ENCODE measurements at places on chromosomes 7 and 10.

- no peak for DNase-seq
Observed at GRCh38 chr7:20607216-20607615, 8.3 kb upstream of the ABCB5 start.

GRCh38 chr10:84204122-84204521, 9.8 kb downstream of the CDHR1 start:
- DNase-seq = no peak

- DNase-seq = no peak
Observed at GRCh38 chr7:37193087-37193774, 255.4 kb downstream of the ELMO1 start.

DNA sequence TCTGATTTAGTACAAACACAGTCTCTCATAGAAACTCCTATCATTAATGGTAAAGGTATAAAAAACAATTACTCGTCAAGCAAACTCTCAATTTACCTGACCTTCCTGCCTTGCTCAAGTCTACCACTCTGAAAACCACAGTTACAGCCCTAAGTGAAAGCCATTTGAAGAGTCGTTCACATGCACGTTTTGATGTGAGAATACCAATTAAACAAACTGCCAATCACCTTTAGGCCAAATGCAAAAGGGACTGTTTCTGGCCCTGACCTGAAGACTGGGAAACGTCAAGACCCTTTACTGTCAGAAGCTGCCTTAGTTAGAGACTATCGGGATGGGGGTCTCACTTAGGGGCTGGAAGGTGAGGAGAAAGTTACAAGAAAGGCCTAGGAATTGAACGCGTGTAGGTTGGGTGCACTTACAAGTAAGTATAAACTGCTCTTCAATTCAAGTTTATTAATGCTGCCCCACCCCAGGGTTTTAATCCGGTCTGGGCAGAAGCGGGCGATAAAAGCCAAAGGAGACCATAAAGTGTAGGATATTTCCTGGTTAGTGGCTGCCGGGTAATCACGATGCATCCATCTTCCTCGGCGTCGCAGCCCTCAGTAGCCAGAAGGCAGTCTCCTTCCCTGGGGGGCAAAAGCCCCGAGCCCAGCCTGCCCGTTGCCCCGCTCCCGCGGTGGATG, 935 bp downstream of the TM9SF3 start:
- peak; percentile 25 for DNase-seq

GRCh38 chr10:43076311-43076875, 476 bp upstream of the RET start:
- no peak for DNase-seq

DNA sequence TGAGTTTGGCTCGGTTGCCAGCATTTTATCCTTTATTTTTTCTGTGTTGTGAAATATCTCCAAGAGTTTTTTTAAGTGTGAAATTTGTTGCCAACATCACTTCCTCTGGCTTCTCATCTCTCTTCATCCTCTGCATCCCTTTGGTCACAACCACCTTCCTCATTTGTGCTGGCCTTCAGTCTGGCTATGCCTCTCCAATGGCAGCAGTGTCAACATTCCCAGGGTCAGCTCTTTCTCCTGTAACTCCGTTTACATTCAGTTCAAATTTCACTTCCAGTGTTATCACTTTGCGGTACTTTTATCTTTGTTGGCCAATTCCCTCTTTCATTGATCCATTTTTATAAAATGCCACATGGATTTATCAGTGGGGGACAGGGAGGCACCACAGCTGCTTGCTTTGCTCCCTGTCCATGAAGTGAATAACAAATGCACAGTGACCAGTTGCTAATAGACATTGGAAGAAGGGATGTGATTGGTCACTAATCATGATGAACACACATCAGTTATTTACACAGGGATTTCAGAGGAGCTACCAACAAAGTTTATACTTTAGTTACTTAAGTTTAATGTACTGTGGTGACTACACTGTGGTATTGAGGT, 311.4 kb upstream of the LRGUK start:
- DNase-seq = no peak

- DNase-seq = no peak
Observed at GRCh38 chr7:110842796-110843195, 248.1 kb upstream of the LRRN3 start.

- no peak for DNase-seq
Observed at GRCh38 chr10:61262486-61263261, 190.5 kb downstream of the TMEM26 start.

- no peak for DNase-seq
Observed at GRCh38 chr10:62233356-62234076, 35.1 kb downstream of the RTKN2 start.

DNA sequence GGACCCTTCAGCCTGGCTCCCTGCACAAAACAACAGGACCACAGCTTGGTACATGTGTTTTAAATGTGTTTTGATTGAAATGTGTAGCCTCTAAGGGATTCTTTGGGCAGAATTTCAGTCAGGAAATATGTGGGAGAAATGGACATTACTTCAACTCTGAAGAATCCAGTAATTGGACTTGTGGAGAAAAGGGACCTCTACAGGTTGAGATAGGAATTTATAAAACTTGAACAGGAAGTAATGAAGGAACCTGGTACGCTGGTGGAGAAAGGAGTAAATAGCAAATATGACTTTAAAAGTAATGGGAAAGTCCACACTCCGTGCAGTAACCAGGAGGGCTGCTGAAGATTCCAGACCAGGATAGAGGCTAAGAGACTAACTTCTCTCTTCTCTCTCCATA, 220.5 kb downstream of the LHFPL3 start:
- DNase-seq = no peak

GRCh38 chr7:21542891-21543527, at the start of gene DNAH11:
DNAH11 (plus strand) TSS chr7:21543039; CDS start chr7:21543246, 207 bp downstream.
- no peak for DNase-seq

DNA sequence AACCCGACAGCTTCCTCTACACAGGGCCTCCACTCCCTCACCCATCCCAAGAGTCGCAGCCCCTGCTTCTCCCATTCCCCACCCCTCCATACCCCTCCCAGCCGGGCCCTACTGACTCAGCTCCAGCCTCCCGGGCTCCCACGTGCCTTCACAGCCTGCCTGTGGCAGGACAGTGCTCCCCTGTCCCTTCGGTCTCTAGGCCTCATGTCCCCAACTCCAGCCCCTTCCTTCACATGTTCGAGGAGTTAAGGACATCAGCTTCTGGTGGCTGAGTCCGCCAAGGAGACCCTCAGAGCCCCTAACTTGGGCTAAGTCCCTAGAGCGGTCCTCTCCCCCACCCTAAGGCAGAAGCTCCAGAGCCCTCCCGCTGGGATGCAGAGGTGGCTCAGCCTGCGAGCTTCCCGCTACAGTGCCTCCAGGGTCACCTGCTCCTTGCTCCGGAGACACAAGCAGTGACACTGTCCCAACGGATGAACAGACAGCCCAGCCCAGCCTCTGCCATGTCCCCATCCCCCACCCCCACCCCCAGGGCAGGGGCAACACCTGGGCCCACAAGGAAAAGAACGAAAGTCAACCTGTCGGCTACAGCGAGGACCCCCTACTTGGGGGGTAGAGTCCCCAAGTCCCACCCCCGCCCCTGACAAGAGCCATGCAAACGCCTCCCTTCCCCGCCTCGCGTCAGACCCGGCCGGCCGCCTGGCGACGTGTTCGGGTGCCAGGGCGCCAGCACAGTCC, 716 bp downstream of the SMARCD3 start:
- DNase-seq = no peak

GRCh38 chr10:127041552-127041951, 136.3 kb downstream of the DOCK1 start:
- no peak for DNase-seq

GRCh38 chr7:16200591-16200990, 220.7 kb downstream of the CRPPA start:
- no peak for DNase-seq

DNA sequence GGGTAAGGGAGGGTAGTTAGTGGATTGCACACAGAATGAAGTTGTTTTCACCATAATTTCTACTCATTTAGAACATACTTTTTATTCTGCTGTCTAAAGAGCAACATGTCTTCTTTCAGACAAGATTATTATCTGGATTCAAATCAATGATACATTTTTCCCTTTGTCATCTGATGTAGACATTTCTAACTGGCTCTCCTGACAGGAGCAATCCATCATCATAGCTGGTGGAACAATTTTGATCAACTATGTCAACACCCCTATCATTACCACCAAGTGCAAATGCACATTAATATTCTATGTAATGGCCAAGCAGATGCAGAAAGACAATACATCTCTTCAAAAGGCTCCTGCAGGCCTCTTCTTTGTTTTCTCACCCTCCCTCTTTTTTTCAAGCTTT, 672.9 kb upstream of the LRRTM3 start:
- no peak for DNase-seq

DNA sequence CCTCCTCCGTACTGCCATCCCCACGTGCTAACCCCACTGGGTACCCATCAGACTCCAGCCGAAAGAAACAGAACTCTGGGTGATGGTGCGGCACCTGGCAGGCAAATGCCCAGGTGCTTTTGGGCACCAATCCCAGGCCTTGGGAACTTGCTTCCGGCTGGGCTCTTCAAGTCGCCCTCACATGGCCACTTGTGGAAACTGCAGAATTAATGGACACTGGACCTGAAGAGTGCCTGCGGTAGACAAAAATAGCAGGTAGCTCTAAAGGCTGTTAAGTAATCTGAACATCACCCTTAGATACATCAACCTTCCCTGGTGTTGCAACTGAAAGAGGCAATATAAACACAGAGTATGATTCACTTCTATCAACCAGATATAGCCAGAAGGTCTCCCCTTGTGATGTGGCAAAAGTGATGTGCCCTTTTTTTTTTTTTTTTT, 644.4 kb downstream of the GRM8 start:
- DNase-seq = no peak

DNA sequence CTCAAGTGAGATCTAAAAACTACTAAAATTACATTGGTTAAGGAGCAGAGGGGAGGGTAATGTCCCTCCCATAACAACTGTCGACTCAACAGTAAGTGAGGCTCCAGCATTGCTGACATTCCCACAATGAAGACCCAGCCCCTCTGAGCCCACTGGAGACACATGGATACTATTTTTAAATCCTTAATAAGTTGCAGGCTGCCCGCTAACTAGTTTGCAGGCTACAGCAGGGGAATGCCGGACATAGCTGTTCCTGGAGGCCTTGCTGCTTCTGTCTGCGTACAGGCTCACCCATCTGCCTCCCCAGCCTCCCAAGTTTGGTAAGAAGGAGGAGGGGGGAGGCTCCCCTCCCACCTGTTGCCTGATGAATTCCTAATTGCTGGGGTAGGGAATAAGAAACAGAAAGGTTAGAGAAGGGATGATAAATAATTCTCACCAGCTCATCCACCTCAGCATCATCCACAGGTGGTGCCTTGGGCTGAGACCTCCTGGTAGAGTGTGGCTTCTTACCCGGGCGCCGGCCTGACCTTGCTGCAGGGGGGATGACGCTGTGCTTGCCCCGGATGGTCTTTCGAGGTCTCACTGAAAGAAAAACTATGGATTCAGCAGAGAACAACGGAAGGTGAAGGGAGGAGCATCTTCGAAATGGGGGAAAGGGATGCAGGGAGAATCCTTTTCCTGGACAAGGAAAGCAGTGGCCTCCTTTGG, 10.1 kb downstream of the FZD9 start:
- DNase-seq = no peak

DNA sequence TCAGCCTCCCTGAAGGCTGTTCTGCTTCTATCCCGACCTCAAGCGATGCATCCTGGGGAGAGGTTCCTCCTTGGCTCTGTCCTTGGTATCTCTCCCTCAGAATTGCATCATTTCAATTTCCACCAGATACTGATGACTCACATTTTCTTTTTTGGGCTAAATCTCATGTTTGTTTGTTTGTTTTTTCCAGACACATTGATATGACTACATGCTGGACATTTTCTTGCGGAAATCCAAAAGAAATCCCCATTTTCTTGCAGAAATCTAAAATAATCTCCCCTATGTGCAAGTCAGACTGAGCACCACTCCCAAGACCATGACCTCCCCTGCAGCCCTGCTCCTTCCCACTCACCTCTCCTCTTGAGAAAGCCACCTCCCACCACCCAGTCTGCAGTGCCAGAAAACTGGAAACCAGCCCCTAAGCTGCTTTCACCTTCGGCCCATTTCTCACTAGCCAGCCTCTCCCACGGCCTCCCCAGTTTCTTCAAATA, 260.2 kb upstream of the PRKCQ start:
- no peak for DNase-seq

- DNase-seq = peak; percentile 20
Observed at GRCh38 chr10:21807180-21807579, 196.3 kb downstream of the DNAJC1 start.

- DNase-seq = peak; percentile 37
Observed at GRCh38 chr7:23712368-23713284, 2.6 kb downstream of the STK31 start.

DNA sequence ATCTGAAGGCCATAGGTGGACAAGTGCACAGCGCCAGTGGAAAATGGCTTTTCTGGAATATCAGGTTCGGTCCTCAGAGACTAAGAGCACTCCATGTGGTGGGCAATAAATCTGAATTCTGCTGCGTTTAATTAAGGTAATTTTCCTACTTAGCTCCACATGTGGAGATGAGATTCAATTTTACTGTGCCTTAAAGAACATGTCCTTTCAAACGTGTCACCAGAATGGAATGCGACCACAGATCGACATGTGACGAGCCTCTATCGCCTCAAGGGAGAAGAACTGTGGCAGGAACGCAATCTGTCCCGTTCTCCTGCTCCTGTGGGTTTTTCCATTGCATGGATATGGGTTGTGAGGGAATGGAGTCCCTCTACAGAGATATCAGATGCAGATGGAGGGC, 205.3 kb upstream of the ZNF32 start:
- DNase-seq = no peak

DNA sequence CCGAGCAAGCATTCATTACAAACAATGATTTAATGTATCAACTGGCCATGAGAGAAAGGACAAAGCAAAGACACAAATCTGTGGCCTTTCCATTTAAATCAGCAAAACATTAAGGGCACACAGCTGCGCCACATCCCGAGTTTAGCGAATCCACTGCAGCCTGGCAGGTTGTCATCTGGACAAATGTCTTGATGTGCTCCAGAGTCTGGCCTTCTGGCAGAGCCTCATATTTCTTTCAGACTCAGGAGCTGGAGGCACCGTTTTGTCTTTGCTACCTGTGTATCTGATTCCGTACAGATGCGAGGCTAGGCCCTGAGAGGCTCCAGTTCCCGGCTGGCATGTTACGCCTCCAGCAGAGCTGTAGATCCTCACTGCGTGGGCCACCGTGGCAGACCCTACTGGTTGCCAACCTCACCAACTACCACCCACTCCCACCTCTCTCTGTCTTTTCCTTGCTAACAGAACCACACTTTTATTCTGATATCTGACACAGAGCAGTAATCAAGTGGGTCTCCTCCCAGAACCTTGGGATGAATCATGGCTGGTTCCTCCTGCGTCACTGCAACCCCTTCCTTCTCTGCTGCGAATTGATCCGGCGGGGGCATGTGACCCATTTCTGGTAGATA, 40.9 kb upstream of the EFCAB10 start:
- no peak for DNase-seq

DNA sequence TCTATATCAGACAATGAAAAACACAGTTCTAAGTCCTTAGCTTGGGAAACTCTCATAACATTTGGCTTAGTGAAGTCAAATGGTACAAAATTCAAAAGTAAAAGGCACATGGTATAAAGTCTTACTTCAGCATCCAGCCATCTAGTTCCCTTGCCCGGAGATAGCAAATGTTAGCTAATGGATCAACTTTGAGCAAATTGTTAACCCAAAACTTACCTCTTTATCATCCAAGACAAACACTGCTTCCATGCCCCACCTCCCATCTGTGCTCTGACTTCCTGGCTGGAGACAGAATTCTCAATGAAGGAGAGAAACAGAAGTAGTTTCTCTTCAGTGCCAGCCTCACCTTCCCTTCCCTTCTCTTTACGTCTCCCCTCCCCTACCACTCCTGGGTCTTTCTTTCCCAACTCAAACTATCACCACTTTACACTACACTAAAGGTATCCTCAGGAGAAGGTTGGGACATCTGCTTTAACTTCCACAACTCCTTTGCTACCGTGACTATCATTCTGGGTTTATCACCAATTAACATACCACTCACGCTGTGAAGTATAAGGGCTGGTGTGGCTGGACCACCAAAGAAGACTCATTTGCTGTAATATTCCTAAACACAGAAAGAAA, 21.2 kb upstream of the ZNRF2 start:
- DNase-seq = no peak
